ENCODE measurements at places on chromosomes 11 and 22.

DNA sequence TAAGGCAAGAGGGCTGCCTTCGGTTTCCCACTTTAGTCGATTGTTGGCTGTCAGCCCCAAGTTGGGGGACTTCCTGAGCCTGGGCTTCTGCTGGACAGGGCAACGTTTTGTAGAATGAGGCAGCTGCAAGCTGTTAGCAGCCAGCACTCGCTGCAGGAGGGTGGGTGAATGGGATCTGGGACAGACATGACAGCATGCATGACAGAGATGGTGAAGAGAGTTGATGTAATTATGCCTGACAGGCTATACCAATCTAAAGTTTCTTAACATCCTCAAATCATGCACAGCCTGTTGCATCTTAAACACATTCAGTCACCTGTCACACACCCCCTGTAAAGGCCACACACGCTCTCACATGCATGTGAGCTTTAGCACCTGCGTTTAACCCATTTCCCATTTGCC, 49.2 kb downstream of the CWC15 start:
- H3K27ac ChIP-seq = peak overlapping the region; percentile 34
- no peak for DNase-seq
- H3K27me3 ChIP-seq = no peaks in the 10 kb centered on the region
- no peak overlapping the region for H3K4me3 ChIP-seq
- H3K4me1 ChIP-seq = peaks cover 41% of the 10 kb centered on the region

GRCh38 chr22:40401532-40401931, 31.1 kb downstream of the SGSM3 start:
- H3K4me3 ChIP-seq = no peak overlapping the region
- no peak overlapping the region for H3K27ac ChIP-seq
- peaks cover 40% of the 10 kb centered on the region for H3K36me3 ChIP-seq
- no peaks in the 10 kb centered on the region for H3K27me3 ChIP-seq
- H3K4me1 ChIP-seq = peaks cover 10% of the 10 kb centered on the region
- DNase-seq = no peak

DNA sequence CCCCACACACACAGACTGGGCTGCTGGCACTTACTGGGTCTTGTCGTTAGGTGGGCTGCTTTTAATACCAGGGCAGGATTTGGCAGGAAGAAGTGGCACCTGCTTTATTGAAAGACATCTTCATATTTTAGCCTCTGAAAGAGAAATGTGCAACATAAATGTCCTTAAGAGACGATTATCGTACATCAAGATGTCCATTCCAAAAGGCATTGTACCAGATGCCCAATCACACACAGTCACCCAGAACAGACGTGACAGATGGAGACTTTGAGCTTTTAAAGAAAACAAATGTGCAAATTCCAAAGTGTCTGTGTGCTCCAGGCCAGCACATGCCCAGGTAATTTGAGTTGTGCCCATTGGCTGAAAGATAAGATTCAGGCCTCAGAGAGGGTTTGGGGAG, 155.7 kb downstream of the RRAS2 start:
- no peak for DNase-seq
- H3K4me1 ChIP-seq = no peaks in the 10 kb centered on the region
- no peak overlapping the region for H3K4me3 ChIP-seq
- no peak overlapping the region for H3K27ac ChIP-seq

- DNase-seq = no peak
- H3K4me1 ChIP-seq = no peaks in the 10 kb centered on the region
- H3K27me3 ChIP-seq = no peaks in the 10 kb centered on the region
- no peak overlapping the region for H3K27ac ChIP-seq
- no peak overlapping the region for H3K4me3 ChIP-seq
Measured at GRCh38 chr11:127248476-127248875, 247.9 kb upstream of the KIRREL3 start.

DNA sequence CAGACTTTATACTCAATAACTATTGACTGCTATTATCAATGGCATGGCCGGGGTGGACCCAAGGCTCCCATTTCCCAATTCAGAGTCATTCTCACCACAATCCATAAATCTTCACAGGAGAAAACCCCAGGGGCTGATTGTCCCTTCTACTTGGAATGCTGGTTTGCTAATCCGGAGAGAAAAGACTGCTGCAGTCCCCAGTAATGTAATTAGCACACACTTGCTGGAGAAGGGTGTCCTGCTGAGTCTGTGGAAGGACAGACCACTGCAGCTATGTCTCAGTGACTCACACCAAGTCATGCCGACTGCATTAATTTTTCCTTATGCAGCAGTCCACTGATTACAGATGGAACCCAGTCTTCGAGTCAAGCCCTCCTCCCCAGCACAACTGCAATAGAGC, 5.9 kb upstream of the ETS1 start:
- H3K27ac ChIP-seq = no peak overlapping the region
- no peaks in the 10 kb centered on the region for H3K4me1 ChIP-seq
- H3K36me3 ChIP-seq = no peaks in the 10 kb centered on the region
- no peaks in the 10 kb centered on the region for H3K27me3 ChIP-seq

GRCh38 chr11:121513807-121514206, 61.0 kb upstream of the SORL1-AS1 start:
- H3K27ac ChIP-seq = no peak overlapping the region
- H3K27me3 ChIP-seq = no peaks in the 10 kb centered on the region
- no peak overlapping the region for H3K4me3 ChIP-seq
- no peaks in the 10 kb centered on the region for H3K4me1 ChIP-seq

- no peaks in the 10 kb centered on the region for H3K36me3 ChIP-seq
- no peaks in the 10 kb centered on the region for H3K27me3 ChIP-seq
- no peak overlapping the region for H3K27ac ChIP-seq
Measured at GRCh38 chr11:10314199-10315072, 9.6 kb downstream of the ADM start.

- peaks cover 37% of the 10 kb centered on the region for H3K36me3 ChIP-seq
- peaks cover 3% of the 10 kb centered on the region for H3K4me1 ChIP-seq
- no peaks in the 10 kb centered on the region for H3K27me3 ChIP-seq
- no peak overlapping the region for H3K27ac ChIP-seq
Measured at GRCh38 chr22:29049655-29050263, 11.9 kb downstream of the C22orf31 start.

GRCh38 chr11:129451524-129451923, 75.9 kb downstream of the BARX2 start:
- H3K27ac ChIP-seq = no peak overlapping the region
- no peaks in the 10 kb centered on the region for H3K36me3 ChIP-seq
- H3K4me3 ChIP-seq = no peak overlapping the region
- no peaks in the 10 kb centered on the region for H3K4me1 ChIP-seq

Measured in vagina (tissue), 2 donors.